ENCODE measurements at places on chromosomes 7 and 10.
A peak's percentile ranks its signal among the peaks of the same experiment; 100 is the strongest.

GRCh38 chr10:127456122-127456521 lies 93.0 kb upstream of the NPS start:
- no peak for DNase-seq

- DNase-seq = no peak
Observed at GRCh38 chr7:92115821-92116220, 18.5 kb downstream of the CYP51A1 start.

DNA sequence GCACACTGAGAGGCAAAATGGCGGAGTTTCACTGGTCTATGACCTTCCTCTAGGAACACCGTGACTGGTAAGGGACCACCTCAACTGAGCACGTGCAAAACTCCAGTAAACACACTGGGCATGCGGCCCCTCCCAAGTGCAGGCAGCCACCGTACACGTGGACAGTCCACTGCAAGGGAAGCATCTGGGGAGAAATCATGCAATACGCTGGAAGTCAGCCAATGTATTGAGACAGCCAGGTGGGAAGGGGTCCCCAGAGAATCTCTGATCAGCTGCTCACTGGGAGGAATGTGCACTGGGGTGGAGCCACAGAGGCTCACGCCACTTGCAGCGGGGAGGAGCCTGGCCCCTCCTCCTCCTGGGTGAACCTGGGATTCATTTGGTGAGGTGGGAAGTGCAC lies 49.3 kb downstream of the CFAP46 start:
- no peak for DNase-seq

GRCh38 chr7:121026159-121026558 lies 37.6 kb downstream of the CPED1 start:
- no peak for DNase-seq

DNA sequence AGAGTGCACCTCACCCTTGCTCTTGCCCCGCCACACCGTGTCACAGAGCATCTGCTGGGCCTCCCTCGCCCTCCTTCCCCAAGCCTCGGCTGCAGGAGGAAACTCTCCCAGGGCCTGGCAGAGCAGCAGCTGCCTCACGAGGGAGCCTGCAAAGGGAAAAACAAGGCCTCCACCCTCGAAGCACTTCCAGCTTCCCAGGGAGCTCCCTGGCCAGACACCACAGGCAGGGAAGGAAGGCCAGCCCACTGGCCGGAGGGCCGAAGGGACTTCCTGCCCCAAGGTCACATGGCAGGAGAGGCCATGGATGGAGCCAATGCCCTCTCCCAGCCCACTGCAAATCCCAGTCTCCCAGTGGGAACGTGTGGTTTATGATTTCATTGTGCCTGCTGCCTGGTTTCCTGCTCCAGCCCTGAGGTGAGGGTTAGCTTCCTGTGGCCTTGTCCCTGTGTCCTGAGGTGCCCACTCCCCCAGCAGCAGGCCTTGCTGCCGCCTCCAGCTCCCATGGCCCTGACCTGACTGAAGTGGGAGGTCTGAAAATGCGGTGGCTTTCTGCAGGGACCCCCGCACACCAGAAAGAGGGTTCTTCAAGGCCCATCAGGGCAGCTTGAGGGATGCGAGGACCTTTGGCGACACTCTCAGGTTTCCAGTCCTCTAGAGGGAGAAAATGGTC lies 100.5 kb upstream of the PPIF start:
- no peak for DNase-seq

GRCh38 chr7:99312316-99313203 lies 13.1 kb upstream of the ARPC1A start:
- peak; percentile 68 for DNase-seq

GRCh38 chr7:100895956-100896731 lies 456 bp upstream of the ACHE start:
- DNase-seq = no peak

GRCh38 chr10:15331461-15331860 lies 39.6 kb downstream of the FAM171A1 start:
- no peak for DNase-seq

GRCh38 chr7:122199171-122199570 lies 55.1 kb upstream of the AASS start:
- DNase-seq = no peak

GRCh38 chr10:57983281-57983791 lies 284.4 kb downstream of the IPMK start:
- DNase-seq = no peak

DNA sequence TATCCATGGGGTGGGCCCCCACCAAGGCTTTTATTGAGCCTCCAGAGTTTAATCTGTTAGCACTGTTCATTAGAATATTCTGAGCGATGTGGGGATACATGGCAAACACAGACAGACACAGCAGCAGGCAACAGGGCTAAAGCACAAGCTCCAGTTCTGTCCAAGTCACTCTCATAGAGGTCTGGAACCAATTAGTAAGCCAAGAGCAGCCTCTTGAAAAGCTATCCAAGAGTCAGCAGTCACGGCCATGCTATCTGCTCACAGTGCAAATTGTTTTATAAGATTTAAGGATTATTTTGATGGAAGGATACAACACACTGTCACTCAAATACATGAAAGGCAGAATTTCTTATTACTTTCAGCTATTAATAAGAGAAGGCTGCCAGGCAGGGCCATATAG lies 86.4 kb upstream of the DGKB start:
- no peak for DNase-seq

DNA sequence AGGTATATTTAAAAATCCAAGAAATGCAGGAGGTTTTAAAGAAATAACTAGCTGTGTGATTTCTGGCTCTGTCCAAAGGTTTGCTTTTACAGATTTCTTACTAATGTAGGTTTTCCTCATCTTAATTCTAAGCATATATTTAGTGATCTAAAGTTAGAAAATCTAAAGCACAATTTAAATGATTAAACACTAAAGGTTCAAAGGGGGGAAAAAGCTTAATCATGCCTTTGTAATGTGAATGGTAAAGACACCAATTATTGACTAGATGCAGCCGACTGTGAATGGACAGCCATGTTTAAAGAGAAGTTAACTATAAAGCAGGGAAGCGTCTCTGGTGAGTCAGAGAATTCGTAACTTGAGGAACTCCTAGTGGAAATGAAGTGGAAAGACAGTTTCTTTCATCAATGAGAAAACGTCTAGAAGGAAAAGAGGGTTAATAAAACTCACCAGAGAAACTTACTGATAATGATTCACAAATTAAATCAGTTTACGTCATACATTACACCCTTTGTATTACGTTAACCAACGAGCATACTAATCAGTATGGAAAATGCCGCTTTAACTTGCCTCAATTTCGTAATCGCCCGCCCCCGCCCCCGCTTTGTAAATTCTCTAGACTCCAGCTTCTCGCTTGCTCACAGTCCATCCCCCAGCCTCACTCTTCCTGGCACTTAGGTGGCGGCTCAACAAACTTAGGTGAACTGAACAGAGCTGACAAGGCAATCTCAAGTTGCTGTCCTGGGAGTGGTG lies 1.1 kb upstream of the HBP1 start:
- no peak for DNase-seq

DNA sequence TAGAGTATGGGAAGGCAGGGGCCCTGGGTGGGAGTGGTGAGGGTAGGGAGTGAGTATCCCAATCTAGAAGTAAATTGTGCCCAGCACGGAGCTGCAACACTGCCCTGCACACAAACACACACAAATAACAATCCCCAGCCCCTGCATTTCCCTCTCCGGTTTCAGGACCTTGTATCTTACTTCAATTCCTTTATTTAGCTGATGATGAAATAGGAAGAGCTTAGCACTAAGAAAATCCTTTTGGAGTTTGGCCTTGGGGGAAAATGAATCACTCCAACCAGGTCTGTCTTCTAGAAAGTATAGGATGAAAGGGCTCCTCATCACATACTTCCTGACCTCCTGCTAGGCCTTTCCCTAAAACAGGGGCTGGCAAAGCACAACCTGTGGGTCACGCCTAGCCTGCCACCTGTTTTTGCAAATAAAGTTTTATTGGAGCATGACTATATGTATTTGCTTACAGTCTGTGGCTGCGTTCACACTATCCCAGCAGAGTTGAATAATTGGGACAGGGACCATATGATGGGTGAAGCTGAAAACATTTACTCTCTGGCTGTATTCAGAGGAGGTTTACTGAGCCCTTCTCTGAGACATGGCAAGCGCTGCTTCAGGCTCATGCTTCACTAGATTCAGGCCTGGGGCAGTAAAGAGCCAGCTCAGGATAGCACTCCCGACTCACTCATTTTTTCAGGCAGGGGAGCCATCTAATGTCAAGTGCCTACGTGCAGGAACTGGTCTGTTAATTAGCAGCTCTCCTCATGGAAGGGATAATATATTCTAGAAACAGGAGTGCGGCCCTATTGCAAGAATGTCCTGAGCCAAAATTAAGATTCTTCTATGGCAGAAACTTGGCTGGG lies 111.0 kb downstream of the EGFR start:
- no peak for DNase-seq

- DNase-seq = no peak
Observed at GRCh38 chr10:45480294-45480693, 106.3 kb downstream of the ALOX5 start.

GRCh38 chr7:130951303-130951975 lies 217.4 kb upstream of the KLF14 start:
- peak; percentile 64 for DNase-seq

- no peak for DNase-seq
Observed at GRCh38 chr7:108254259-108254658, 124.1 kb upstream of the LAMB4 start.

DNA sequence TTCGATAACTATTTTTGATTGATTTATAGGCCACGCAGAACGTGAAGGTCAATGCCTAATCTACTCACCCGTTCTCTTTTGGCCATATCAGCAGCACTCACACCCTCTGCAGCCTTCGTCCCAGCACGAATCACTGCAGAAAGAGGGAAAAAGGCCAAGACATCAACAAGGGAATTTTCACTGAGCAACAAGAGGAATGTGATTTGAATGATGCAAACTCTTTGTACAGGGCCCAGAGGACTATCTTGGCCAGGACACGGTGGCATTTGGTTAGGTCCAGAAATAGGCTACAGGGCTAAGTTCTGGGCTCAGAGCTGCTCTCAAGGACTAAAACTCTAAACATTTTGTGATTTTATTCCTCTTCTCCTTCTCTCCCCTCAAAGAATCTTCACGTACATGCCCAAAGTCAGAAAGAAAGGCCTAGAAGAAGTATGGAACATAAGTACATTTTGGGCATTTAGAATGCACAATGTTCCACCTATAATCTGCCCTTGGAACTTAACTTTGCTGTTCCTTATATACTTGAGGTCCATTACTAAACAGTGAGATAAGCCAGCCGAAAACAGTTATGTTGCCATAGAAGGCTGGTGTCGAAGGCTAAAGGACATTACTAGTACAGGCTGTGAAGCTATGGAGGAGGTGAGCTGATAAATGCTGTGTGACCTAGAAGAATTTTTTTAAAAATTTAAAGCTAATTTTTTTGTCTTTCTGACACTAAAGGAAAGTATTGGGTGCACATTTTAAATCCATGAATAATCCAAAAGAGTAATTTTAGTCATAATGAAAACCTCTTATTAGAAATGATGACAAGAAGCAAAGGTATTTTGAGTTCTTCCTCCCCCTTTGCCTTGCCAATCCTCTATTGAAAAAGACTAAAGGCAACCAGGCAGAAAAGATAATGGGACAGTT lies 20.0 kb downstream of the RBM28 start:
- no peak for DNase-seq

- DNase-seq = no peak
Observed at GRCh38 chr10:3584926-3585784, 199.9 kb downstream of the KLF6 start.

GRCh38 chr10:78404296-78404695 lies 370.6 kb downstream of the RPS24 start:
- DNase-seq = no peak

- peak; percentile 52 for DNase-seq
Observed at GRCh38 chr7:135512135-135512887, 2.4 kb upstream of the CNOT4 start.

GRCh38 chr10:114779803-114780576 lies 41.6 kb upstream of the FHIP2A start:
- no peak for DNase-seq

DNA sequence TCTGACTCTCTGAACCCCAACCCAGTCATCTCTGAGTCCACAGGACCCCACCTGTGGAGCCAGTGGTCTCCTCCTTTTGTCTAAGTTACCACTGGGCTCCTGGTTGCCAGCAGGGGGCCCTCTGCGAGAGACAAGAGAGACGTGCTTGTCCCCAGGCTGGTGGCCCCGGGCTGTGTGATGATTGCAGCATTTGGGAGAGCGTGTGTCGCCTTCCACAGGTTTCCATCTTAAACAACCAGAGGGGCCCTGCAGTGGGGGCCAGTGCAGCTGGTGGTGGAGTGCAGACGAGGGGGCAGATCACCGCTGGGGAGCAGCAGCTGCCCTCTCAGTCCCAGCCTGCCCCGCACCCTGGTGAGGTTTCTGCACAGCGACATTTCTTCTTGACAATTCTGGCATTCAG lies 122.4 kb upstream of the PPP2R2D start:
- DNase-seq = no peak

DNA sequence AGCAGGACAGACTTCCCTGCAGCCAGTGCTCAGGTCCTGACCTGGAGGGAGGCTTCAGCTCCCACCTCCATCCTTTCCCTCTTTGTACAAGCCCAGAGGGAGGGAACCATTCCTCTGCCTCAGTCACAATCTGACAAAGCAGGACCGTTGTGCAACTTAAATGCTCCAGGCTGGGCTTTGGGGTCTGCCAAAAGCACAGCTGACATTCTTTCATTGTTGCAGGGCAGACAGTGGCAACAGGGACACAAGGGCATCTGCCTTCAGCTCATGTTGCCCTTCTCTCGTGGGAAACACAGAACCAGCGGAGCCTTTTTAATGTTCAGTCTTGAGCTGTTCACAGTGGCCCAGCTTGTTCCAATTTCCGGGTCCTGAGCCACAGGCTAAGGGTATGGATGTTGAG lies 155.7 kb upstream of the TNS3 start:
- DNase-seq = no peak
